Aorta (tissue), 5 donors: ENCODE measurements at places on chromosomes 7 and 10. TPM values are rescaled to one million over a fixed set of nuclear protein-coding genes. Genes with fewer than 3 reads are reported as not detected.

TRIM50 gene
- total RNA-seq: 2.2 TPM

MACC1 gene
- total RNA-seq: 0.69 TPM

RPEL1 gene
- total RNA-seq: not detected

GRCh38 chr7:93232673-93233018 is 480 bp downstream of the VPS50 start:
- no peaks in the 10 kb centered on the region for H3K4me1 ChIP-seq
- no peaks in the 10 kb centered on the region for H3K27me3 ChIP-seq
- no peaks in the 10 kb centered on the region for H3K36me3 ChIP-seq
- no peak for DNase-seq
- H3K4me3 ChIP-seq: peak overlapping the region; percentile 65

- H3K27me3 ChIP-seq: no peaks in the 10 kb centered on the region
- peaks cover 6% of the 10 kb centered on the region for H3K4me1 ChIP-seq
- peak overlapping the region; percentile 55 for H3K27ac ChIP-seq
- H3K4me3 ChIP-seq: no peak overlapping the region
- H3K36me3 ChIP-seq: no peaks in the 10 kb centered on the region
Observed at GRCh38 chr10:90929179-90929578, 8.3 kb upstream of the ANKRD1 start.
